ENCODE measurements at places on chromosomes 5 and 9. TPM values are rescaled to one million over a fixed set of nuclear protein-coding genes. Genes with fewer than 3 reads are reported as not detected.

FYB1 gene
- 189 TPM for total RNA-seq

SH3RF2 gene
- 0.31 TPM for total RNA-seq

EGFL7 gene
- 2.1 TPM for total RNA-seq

SEC61B gene
- 48.6 TPM for total RNA-seq

SLC6A3 gene
- not detected for total RNA-seq

CFAP90 gene
- not detected for total RNA-seq

Measured in mononuclear cell (primary cell).